ENCODE measurements at places on chromosomes 12 and 14.

DNA sequence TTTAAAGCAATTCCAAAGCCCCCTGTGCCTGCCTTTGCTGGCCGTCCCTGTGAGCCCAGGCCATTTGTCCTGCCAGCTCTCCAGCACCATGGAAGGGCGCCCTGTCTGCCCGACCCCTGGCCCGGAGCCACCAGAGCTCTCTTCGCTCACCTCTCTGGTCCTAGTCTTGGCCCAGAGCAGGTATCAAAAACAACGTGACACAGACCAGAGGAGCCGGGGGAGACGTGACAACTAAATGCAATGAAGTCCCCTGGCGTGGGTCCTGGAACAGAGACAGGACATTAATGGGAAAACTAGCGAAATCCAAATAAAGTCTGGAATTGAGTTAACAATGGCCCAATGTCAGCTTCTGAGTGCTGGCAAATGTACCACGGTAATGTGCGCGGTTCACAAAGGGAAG is 83.2 kb upstream of the DIO3 start:
- DNase-seq = no peak

GRCh38 chr14:82757776-82758175 is 1224.1 kb upstream of the SEL1L start:
- peak; percentile 8 for DNase-seq

GRCh38 chr12:71303199-71303598 is 136.4 kb upstream of the LGR5 start:
- no peak for DNase-seq

- peak; percentile 7 for DNase-seq
Observed at GRCh38 chr14:21525571-21525961, 580 bp downstream of the SALL2 start.

DNA sequence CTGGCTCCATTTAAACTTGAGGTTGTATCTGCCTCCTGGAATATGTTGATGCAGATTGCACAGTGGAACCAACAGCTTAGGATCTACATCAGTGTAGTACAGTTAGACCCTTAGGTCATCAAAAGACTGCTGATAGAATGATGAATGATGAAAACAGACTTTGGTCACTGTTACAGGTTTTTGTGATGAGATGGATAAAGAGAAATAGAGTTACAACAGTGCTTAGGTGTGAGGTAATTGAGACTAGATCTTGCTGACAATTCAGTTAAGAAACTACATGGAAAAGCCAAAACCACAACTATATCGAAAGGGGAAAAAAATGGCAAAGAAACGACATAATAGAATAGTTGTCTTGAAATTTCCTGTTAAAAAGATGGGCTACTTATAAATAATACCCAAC is 145.7 kb upstream of the LMNTD1 start:
- no peak for DNase-seq

- DNase-seq = peak; percentile 60
Observed at GRCh38 chr12:117212563-117213190, 22.4 kb upstream of the FBXO21 start.

DNA sequence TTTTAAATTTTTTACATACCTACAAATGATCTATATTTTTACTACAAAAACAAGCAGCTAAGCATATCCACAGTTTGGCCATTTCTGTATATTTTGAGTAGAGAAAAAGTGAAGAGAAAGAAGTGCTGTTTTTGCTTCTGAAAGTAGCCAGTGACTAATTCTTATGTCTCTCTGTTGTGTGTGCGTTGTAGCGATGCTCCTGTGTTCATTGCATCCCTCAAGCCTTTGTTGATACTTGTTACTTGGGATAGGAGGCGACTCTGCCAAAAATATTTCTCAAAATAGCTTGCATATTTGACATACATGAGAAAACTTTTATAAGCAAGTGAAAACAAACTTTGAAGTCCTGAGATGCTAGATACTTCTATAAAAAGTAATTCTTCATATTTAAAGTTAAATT is 714.1 kb downstream of the FSCB start:
- no peak for DNase-seq

- peak; percentile 42 for DNase-seq
Observed at GRCh38 chr14:75832621-75833297, 149.0 kb downstream of the TGFB3 start.

Data from NCI-H2081 (cell line).